ENCODE measurements at places on chromosomes 1 and 21.

- DNase-seq, result no peak
These were observed 51.4 kb downstream of the ACBD3 start for GRCh38 chr1:226135059-226135651.

- DNase-seq, result peak; percentile 88
These were observed 35.9 kb upstream of the ATP5PO start for GRCh38 chr21:33951276-33952178.

GRCh38 chr1:41238311-41238988 lies 3.7 kb downstream of the SCMH1 start:
- DNase-seq, result no peak

DNA sequence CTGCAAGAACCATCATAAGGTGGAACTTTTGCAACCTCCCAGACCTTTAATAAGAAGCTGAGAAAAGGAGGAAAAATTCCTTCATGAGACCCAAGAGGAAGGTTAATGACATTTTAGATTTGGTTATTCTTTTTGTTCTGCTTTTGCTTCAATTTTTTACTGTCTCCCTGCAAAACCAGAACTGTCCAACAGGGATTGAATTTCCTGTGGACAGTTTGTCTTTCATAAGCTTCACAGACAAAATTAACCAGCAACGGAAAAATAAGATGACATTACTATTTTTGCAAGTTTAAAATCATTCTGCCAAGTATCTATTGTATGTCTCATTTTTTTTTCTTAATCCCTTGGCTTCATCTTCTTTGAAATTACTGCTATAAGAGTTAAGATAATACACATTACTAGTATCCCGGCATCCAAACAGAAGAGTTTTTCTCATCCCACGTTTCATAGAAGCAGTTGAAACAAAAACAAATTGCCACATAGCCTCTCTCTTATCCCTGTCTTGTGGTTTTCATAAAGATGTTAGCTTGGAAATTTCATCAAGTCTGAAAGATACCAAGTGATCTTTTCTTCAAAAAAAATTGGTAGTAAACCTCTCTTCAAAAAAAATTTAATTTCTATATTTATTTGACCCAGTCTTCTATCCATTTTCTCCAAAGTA lies 465.3 kb upstream of the PTBP2 start:
- DNase-seq, result peak; percentile 15

GRCh38 chr21:17250778-17251241 lies 262.0 kb upstream of the CXADR start:
- peak; percentile 43 for DNase-seq

- DNase-seq, result no peak
These were observed 133.7 kb downstream of the DMRTA2 start for GRCh38 chr1:50289495-50289894.

GRCh38 chr1:84570436-84571149 lies 3.6 kb downstream of the CTBS start:
- peak; percentile 54 for DNase-seq

DNA sequence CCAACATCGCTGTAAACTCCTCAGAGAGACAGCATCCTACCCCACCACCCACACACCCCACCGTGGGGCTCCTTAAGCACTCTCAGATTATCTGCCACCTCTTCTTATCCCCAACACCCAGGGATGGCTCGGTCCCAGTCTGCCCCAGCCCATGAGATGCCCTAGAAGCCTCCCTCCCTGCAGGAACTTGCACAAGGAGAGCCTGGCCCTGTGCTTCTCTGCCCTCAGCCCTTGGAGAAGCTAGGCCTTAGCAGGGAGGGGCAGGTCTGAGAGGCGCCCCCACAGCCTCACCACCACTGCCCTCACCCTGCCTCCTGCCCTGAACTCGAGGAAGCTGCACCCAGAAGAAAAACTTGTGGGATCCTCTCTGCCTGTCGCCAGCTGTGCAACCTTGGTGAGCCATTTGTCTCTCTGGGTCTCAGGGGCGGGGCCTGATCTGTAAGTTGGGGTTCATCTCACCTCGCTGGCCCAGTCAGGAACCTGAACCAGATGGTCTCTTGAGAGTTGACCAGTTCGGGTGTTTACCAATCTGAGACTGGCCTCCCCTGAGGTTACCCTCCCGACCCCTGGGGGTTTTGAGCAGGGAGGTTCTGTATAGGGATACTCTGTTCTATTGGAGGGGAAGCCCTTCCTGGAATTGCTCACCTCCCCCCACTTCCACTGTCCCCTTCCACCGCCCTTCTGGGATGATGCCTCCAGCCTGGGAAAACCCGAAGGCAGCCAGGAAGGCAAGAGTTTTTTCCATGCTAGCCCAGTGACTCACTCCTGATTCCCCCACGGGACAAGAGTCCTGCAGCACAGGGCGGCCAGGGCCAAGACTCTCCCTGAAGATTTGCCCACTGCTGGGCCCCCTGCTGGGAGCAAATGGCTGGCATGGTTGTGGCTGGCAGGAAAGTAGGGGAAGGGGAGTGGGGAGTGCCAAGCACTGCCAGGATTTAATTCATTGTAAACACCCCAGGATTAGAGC lies at the start of gene S100A3:
Gene S100A3, minus strand, starts transcription at position 537 of the 967 bp plus-strand sequence. CDS start 773 bp downstream, outside the sequence.
- DNase-seq, result peak; percentile 64

DNA sequence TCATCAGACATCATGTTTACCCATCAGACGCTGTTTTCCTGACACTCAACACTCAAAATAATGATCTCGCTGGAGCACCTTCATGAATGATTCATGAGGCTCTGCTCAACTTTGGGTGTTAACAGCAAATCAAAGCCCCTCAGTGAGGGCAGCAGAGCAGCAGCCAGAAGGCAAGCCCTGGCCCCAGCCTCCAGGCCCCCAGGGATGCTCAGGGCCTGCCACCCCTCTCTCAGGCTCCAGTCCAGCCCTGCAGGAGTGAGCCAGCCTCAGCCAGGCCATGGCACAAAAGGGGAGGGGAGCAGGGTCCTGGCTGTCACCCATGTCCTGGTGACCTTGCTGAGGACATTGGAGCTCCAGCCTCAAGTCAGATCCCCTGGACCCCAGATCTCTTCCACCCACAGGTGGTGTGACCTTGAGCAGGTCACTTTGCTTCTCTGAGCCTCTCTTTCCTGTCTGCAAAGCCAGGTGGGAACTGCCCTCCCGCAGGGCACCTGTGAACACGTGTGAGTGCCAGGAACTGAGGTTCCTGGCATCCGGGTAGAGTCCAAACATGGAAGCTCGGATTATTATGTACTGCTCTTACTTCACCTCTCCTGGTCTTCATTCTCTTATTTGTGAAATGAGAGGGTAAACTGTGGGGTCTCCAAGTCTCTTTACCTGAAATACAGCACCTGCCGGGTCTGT lies 161.6 kb upstream of the VAMP3 start:
- DNase-seq, result no peak

GRCh38 chr21:29193901-29194300 lies 63.5 kb downstream of the MAP3K7CL start:
- peak; percentile 30 for DNase-seq

GRCh38 chr1:175054736-175055135 lies 12.9 kb upstream of the TNN start:
- no peak for DNase-seq

DNA sequence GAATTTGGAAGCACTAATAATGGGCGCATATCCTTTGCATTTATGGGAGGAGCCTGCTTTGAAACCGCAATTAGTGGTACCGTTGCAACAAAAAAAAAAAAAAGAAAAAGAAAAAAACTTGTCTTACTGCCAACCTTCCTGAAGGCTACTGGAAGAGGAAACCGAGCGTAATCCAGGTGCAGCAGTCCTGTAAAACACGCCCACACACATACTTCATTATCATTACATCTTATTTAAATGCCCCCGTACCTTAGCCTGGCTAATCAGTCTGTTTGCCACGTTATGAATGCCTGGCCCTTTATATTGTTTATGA lies 686 bp upstream of the ZNF281 start:
- DNase-seq, result peak; percentile 8

DNA sequence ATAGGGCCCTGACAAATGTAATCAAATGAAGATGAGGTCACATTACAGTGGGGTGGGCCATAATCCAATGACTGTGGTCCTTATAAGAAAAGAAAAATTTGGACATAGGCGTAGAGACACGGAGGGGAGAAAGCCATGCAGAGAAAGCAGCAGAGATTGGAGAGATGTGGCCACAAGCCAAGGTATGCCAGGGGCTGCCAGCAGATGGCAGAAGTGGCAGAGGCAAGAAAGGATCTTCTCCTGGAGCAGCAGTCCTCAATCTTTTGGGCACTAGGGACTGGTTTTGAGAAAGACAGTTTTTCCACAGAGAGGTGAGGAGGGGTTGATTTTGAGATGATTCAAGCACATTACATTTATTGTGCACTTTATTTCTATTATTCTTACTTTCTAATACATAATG lies 355.1 kb downstream of the NPHP4 start:
- DNase-seq, result no peak

DNA sequence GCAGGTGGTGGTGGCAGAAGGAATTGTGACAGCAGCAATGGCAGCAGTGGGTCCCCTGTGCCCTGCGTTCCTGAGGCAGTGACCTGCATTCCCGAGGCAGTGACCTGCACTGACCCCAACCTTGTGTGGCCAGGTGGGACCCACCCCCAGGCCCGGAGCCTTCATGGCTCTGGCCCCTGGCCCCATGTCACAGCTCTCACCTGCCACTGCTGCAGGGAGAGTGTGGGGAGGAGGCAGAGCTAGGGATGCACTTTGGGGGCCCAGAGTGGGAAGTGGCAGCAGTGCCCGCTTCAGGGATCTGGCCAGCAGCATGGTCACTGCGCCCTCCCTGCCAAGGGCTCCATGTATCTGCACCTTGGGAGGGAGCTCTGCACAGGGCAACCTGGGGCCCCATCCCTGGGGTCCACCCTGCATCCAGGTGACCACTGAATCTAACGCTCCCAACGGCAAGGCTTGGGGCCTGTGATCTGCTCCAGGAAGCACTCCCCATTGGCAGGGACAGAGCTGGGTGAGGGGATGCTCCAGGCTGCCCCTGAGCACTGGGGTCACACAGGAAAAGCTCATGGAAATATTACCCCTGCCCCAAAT lies 618.6 kb downstream of the RWDD3 start:
- no peak for DNase-seq

All from choroid plexus epithelial cell (primary cell).